Mammary epithelial cell (primary cell): ENCODE measurements at places on chromosomes 6 and 20. TPM values are rescaled to one million over a fixed set of nuclear protein-coding genes. Genes with fewer than 3 reads are reported as not detected.

DNA sequence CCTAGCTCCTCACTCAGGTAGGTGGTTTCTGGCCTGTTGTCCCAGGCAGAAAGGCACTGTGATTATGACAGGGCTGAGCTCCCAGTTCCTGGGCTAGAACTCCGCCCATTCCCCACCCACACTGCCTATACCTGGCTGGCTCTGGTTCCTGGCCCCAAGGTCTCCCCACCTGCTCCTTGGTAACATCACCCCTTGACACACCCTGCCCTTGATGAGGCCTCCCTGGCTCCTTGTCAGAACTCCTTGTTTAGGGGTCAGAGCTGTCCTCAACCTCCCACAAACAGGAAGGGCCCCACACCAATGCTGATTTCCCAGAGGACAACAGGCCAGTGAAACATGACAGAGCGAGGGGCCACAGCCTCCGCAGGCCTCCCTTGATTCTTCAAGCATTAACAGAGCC is 15.5 kb upstream of the MYMX start:
- no peak for DNase-seq

- DNase-seq = no peak
These were observed 94.7 kb upstream of the SLC2A12 start for GRCh38 chr6:134147034-134147533.

DNA sequence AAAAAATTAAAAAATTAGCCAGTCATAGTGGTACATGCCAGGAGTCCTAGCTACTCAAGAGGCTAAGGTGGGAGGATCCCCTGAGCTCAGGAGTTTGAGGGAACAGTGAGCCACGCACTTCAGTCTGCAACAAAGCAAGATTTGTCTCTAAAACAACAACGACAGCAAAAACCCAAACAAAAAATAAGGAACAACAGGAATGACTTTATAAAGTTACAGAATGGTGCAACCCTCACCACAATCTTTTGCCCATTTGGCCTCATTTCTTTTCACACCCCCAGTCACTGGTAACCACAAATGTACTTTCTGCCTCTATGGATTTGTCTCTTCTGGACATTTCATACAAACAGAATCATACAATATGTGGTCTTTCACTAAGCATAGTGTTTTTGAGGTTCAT is 16.7 kb upstream of the ZFAND3 start:
- DNase-seq = no peak

- peak; percentile 76 for DNase-seq
These were observed 474.1 kb downstream of the CD109 start for GRCh38 chr6:74170118-74170517.

DNA sequence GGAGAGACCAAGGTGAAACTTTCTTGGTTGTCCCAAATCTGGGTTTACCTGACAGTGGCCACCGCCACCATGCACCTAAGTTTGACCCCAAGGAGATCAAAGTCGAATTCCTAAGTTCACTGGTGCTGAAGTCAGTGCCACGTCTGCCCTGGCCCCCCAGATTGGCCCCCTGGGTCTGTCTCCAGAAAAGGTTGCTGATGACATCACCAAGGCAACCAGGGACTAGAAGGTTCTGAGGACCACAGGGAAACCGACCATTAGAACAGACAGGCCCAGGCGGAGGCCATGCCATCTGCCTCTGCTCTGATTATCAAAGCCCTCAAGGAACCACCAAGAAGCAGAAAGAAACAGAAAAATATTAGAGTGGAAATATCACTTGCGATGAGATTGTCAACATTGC is 91.2 kb downstream of the DLL1 start:
- no peak for DNase-seq

Gene PROKR2
- total RNA-seq = not detected in 2 replicates
